ENCODE measurements at places on chromosomes 3 and 15. TPM values are rescaled to one million over a fixed set of nuclear protein-coding genes. Genes with fewer than 3 reads are reported as not detected.

ITIH1 gene
- total RNA-seq, result not detected

XCR1 gene
- total RNA-seq, result not detected

BUB1B gene
- total RNA-seq, result 2.2 TPM

IL5RA gene
- not detected for total RNA-seq

All from osteoblast (primary cell).